Stimulated activated CD4-positive, alpha-beta T cell treated with anti-CD3 and anti-CD28 coated beads, Interleukin-2, amount 100 ng/mL, for 24 hours (primary cell): ENCODE measurements at places on chromosomes 16 and 17.

DNA sequence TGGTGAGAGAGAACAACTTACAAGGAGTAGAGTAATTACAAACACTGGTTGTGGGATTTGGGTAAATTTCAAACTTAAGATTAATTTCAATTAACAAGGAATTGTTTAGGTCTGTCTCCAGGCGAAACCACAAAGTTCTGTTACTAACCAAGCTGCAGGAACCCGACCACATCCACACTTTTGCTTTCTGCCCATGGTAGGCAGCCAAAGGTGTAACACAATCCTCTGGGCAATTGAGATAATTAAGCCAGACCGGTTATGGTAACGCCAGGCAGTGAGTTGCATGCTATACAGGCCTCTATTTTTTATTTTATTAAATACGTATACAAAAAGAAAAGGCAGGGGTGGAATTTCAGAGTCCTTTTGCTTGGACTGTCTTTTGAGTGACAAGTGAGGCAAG lies 12.0 kb downstream of the KCNJ2 start:
- no peak for DNase-seq

GRCh38 chr17:72977771-72978417 lies 114.6 kb downstream of the SLC39A11 start:
- DNase-seq, result no peak

DNA sequence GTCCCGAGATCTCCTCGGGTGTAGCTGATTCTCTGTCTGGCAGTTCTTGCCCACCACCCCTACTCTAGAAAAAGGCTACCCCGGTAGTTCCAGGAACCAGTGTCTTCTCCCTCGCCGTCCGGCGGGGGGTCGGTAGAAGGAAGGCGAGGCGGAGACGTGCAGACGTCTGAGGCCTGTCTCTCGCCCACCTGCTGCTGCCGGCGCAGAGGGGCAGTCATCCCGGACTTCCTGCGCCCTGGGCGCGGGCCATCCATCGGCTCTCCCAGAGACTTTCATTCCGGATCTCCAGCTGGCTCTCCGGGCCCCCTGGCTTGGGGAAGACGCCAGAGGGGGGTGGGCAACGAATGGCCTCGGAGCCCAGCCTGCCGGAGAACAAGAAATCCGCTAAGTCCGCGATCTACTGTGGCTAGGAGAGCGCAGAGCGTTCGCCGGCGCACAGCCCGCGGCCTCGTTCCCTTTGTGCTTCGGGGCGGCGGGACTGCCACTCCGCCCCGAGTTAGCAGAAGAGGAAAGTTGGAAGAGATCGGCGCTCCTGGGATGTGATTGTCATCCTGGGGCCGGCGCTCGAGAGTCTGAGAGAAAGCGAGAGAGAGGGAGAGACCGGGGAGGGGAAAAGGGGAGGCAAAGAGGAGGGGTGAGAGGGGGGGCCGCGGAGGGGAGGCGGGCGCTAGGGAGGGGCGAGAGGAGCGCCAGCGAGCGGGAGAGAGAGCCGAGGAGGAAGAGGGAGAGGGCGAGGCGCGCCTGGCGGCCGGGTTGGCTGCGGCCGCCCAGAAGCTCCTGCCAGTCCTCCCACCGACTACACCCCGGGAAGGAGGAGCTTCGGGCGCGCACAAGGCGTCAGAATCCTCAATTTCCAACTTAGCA lies at the start of gene IRX5:
TSS of gene IRX5 (plus strand) at position 861 of the 864 bp plus-strand sequence. CDS start 334 bp downstream, outside the sequence.
- DNase-seq, result peak; percentile 59

GRCh38 chr17:51258756-51259563 lies 889 bp downstream of the MBTD1 start:
- peak; percentile 27 for DNase-seq

GRCh38 chr16:72211110-72211509 lies 39.2 kb upstream of the PMFBP1 start:
- DNase-seq, result no peak

DNA sequence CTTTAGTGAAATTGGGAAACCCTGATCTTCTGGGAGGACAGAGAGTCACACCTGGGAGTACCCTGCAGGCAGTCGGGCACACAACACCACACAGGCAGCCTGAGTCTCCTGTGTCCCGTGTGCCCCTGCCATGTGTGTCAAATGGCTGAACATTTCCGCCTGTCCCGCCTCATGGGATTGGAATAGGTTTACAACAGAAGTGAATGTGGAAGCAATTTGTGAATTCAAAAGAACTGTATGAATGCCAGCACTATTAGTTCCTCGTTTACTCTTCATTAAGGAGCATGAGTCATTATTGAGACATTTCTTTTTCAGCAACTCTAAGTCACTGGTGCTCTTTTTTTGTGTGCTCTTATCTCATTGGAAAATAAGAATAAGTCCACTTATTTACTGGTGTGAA lies 226.5 kb downstream of the PMP22 start:
- DNase-seq, result no peak

- no peak for DNase-seq
Observed at GRCh38 chr17:51527225-51527982, 267.1 kb downstream of the UTP18 start.

GRCh38 chr16:21083729-21084268 lies 66.8 kb downstream of the DNAH3 start:
- peak; percentile 57 for DNase-seq

GRCh38 chr16:88533932-88534637 lies 36.1 kb upstream of the ZC3H18 start:
- DNase-seq, result peak; percentile 84

GRCh38 chr17:42759982-42760651 lies 910 bp upstream of the RAMP2 start:
- DNase-seq, result no peak

DNA sequence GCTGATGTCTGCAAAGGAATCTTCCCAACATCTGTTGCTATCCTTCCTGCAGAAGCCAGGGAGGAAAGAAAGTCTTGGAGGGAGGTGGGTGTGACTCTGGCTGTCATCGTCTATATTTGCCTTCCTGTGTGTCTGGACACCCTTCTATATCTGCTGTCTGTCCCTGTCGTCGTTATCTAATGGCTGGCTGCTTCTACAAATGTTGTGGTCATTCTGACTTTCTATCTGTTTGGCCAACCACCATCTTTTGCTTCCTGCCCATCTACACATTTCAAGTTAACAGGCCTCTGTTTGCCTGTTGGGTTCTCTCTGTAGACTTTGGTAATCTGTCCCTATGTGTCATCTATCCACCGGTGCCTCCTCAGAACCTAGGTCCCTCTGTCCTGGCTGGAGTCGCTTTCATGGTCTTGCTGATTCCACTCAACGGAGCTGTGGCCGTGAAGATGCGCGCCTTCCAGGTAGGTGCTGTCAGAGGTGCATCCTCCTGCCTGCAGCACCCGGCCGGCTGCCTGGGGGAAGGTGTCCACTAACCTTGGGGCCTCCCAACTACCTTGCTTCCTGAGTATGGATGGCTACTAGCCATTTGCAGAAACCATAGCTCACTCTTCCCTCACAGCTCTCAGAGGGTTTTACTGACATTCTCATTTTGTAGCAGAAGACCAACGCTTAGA lies 30.2 kb downstream of the ABCC3 start:
- DNase-seq, result no peak

- DNase-seq, result no peak
Observed at GRCh38 chr16:68770671-68771070, 33.6 kb downstream of the CDH1 start.

GRCh38 chr16:89037261-89038152 lies 56.1 kb upstream of the ACSF3 start:
- peak; percentile 30 for DNase-seq

GRCh38 chr17:60743282-60743681 lies 65.6 kb downstream of the BCAS3 start:
- DNase-seq, result no peak

GRCh38 chr16:969508-970385 lies 1.0 kb downstream of the LMF1 start:
- no peak for DNase-seq
